Urothelium cell line (cell line): ENCODE measurements at places on chromosomes 6 and 20.
A peak's percentile ranks its signal among the peaks of the same experiment; 100 is the strongest.

DNA sequence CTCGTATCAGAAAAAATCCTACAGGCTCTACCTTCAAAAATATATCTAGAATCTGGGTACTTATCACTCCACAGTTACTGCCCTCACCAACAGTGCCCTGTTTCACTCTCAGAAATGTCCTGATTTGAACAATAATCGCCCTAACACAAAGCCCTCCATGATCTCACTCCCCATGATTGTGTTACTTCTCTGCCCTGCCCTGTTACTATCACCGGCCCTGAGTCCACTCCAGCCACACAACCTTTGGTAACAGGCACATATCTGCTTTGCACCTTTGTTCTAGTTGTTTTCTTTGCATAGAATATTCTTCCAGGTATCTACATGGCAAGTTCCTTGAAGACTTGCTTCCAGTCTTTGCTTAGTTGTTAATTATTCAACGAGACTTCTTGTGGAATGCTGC, 142.0 kb downstream of the ARHGAP18 start:
- DNase-seq = no peak

DNA sequence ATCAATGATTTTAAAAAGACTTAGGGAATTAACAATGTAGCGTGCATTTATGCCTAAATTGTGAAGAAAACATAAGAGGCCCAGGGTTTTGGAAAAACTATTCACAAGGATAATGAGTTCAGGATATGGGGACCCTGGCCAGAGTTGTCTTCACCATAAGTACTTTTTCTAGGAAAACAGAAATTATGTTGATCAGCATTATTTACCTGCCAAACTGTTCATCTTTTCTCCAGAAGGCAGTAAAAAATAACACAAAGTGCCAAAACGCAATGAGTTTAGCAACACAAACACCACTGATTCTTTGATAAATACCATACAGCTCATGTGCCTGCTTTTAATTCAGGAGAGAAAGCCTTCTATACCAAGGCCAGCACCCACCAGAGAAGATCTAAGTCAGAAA, 43.1 kb downstream of the SNAP25 start:
- no peak for DNase-seq

GRCh38 chr6:28734443-28734959, 189.3 kb downstream of the TRIM27 start:
- no peak for DNase-seq

GRCh38 chr20:31595380-31595653, 9.8 kb upstream of the ID1 start:
- no peak for DNase-seq

- DNase-seq = no peak
Measured at GRCh38 chr6:11236915-11237314, 4.4 kb upstream of the NEDD9 start.

GRCh38 chr6:8130399-8130798, 28.1 kb upstream of the EEF1E1 start:
- no peak for DNase-seq

GRCh38 chr6:168834801-168835200, 393.8 kb downstream of the SMOC2 start:
- DNase-seq = no peak

- DNase-seq = no peak
Measured at GRCh38 chr6:125546841-125547251, 202.6 kb upstream of the HEY2 start.

DNA sequence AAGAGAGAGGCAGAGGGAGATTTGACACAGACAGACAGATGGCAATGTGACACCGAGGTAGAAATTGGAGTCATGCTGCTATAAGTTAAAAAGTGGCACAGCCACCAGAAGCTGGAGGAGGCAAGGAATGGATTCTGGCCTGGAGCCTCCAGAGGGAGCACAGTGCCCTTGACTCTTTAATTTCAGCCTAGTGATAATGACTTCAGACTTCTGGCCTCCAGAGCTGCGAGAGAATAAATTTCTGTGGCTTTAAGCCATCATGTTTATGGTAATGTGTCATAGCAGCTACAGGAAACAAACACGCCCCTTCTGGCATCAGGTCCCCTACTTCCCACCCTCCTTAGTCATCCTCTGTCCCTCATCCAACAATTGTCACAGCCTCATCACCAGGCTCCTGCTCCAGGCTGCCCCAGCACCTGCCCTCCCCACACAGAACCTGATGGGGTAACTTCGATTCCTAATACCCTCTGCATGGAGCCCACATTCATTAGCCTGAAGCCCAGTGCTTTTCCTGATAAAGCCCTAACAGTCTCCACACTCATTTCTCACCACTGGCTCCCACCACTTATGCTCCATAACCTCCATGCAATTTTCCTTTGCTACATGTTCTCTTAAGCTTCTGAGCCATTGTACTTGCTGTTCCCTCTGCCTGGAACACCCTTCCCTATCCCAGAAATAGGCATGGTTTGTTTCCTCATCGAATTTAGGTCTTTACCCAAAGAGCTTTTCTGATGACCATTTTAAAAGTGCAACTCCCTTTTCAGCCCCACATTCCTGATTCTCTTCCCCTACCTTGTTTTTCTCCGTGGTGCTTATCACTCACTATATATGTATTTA, 69.7 kb upstream of the TOX2 start:
- peak; percentile 94 for DNase-seq

- DNase-seq = no peak
Measured at GRCh38 chr6:126696921-126697693, 357.2 kb downstream of the CENPW start.
